ENCODE measurements at places on chromosomes 4 and X. TPM values are rescaled to one million over a fixed set of nuclear protein-coding genes. Genes with fewer than 3 reads are reported as not detected.

- H3K4me3 ChIP-seq, result no peak overlapping the region
- peaks cover 2% of the 10 kb centered on the region for H3K36me3 ChIP-seq
- no peaks in the 10 kb centered on the region for H3K27me3 ChIP-seq
- no peak overlapping the region for H3K27ac ChIP-seq
- no peak for DNase-seq
- H3K4me1 ChIP-seq, result peaks cover 10% of the 10 kb centered on the region
Observed at GRCh38 chrX:118493016-118493415, 2.6 kb upstream of the DOCK11 start.

DNA sequence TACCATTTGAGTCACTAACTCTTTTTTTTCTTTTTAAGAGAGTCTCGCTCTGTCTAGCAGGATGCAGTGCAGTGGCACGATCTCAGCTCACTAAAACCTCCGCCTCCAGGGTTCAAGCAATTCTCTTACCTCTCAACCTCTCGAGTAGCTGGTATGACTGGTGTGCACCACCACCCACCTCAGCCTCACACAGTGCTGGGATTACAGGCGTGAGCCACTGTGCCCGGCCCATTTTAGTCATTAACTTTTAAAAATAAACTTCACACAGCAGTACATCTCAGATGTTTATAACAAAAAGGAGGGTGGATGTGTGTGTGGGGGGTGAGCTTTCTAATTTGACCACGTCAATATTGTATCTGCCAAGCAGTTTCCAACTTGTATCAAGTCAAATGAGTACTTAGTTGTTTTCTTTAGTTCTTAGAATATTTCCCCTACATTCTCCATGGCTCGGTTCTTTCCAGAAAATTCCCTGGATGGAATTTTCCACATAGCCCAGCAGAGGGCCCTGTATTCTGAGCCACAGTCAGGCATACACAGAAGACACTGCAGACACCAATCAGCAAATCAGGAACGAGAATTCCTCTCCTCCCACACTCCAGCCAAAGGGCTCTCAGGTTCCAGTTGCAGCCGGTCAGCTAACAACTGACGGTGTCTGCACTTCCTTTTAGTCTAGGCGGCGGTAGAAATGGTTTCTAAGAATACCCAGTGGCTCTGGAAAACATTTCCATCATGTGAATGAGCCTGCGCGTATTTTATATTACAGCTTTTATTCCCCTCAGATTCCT is 20.1 kb upstream of the ARAF start:
- no peaks in the 10 kb centered on the region for H3K4me1 ChIP-seq
- H3K27ac ChIP-seq, result no peak overlapping the region
- H3K27me3 ChIP-seq, result no peaks in the 10 kb centered on the region
- H3K4me3 ChIP-seq, result no peak overlapping the region
- no peak for DNase-seq
- H3K36me3 ChIP-seq, result no peaks in the 10 kb centered on the region

GRCh38 chrX:20432048-20432447 is 165.3 kb upstream of the RPS6KA3 start:
- no peak overlapping the region for H3K4me3 ChIP-seq
- peak overlapping the region; percentile 81 for H3K27ac ChIP-seq
- H3K36me3 ChIP-seq, result no peaks in the 10 kb centered on the region
- no peaks in the 10 kb centered on the region for H3K27me3 ChIP-seq

- H3K4me1 ChIP-seq, result no peaks in the 10 kb centered on the region
- no peak for DNase-seq
- H3K4me3 ChIP-seq, result no peak overlapping the region
- no peak overlapping the region for H3K27ac ChIP-seq
- H3K36me3 ChIP-seq, result no peaks in the 10 kb centered on the region
Observed at GRCh38 chrX:133045986-133046385, 50.9 kb downstream of the USP26 start.

DNA sequence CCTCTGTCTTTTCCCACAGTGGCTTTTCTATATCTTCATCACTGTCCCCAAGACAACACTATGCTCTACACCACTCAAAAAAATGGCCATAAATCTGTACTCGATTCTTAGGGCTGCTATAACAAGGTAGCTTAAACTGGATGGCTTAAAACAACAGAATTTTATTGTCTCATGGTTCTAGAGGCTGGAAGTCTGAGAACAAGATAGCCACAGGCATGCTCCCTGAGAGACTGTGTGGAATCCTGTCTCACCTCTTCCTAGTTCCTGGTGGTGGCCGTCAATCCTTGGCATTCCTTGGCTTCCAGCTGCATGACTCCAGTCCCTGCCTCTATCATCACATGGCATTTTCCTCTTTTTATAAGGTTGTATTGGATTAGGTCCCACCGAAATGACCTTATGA is 70.7 kb upstream of the DCLK2 start:
- DNase-seq, result peak; percentile 18
- no peaks in the 10 kb centered on the region for H3K4me1 ChIP-seq
- no peak overlapping the region for H3K4me3 ChIP-seq

DNA sequence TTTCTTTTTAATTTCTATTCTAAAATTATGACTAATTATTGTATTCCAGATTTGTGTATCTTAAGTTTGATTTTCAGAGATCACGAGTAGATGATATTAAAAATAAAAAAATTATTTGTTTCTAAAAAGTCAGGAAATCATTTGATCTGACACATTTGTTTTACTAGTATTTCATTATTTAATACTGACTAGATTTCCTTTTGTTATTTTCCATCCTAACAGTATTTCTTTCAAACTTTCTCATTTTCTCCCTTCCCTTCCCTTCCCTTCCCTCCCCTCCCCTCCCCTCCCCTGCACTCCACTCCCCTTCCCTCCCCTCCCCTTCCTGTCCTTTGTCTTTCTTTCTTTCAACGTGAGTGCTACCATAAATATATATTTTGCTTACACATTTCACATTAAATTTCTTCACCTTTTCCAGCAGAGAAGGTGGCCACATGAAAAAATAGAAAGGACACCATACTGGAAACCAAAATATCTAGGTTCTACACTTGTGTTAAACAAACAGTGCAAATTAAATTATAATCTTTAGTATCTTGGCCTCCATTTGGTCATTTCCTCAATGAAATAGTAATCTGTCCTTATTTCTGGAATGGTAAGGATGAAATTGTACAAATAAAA is 1412.7 kb upstream of the IGFBP7 start:
- no peaks in the 10 kb centered on the region for H3K36me3 ChIP-seq
- H3K27me3 ChIP-seq, result no peaks in the 10 kb centered on the region
- no peak for DNase-seq
- H3K4me1 ChIP-seq, result no peaks in the 10 kb centered on the region

GRCh38 chr4:150280081-150280895 is 202.0 kb downstream of the DCLK2 start:
- H3K27me3 ChIP-seq, result no peaks in the 10 kb centered on the region
- peaks cover 29% of the 10 kb centered on the region for H3K36me3 ChIP-seq
- no peak for DNase-seq
- H3K27ac ChIP-seq, result no peak overlapping the region
- peaks cover 5% of the 10 kb centered on the region for H3K4me1 ChIP-seq

DNA sequence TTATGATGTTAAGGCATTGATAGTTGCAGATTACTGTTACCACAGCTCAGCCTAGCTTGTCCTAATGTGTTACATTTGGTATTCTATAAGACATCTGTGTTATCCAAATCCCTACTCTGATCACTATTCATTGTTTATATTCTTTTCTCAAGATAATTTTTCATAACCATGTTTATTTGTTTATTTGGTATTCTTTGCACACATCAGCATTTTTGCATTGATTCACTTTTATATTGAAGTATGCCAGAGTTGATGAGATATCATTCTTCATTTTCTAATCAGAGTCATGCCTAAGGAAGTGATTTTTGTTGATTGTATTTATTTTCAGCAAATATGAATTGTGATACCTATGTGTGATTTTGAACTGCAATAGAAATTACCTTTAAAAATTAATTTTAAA is 61.2 kb upstream of the PDHA2 start:
- no peak for DNase-seq
- no peaks in the 10 kb centered on the region for H3K4me1 ChIP-seq
- H3K27ac ChIP-seq, result no peak overlapping the region
- H3K27me3 ChIP-seq, result no peaks in the 10 kb centered on the region

- no peak for DNase-seq
- no peak overlapping the region for H3K4me3 ChIP-seq
- H3K27ac ChIP-seq, result no peak overlapping the region
Observed at GRCh38 chrX:97070346-97070745, 186.6 kb downstream of the RPA4 start.

DNA sequence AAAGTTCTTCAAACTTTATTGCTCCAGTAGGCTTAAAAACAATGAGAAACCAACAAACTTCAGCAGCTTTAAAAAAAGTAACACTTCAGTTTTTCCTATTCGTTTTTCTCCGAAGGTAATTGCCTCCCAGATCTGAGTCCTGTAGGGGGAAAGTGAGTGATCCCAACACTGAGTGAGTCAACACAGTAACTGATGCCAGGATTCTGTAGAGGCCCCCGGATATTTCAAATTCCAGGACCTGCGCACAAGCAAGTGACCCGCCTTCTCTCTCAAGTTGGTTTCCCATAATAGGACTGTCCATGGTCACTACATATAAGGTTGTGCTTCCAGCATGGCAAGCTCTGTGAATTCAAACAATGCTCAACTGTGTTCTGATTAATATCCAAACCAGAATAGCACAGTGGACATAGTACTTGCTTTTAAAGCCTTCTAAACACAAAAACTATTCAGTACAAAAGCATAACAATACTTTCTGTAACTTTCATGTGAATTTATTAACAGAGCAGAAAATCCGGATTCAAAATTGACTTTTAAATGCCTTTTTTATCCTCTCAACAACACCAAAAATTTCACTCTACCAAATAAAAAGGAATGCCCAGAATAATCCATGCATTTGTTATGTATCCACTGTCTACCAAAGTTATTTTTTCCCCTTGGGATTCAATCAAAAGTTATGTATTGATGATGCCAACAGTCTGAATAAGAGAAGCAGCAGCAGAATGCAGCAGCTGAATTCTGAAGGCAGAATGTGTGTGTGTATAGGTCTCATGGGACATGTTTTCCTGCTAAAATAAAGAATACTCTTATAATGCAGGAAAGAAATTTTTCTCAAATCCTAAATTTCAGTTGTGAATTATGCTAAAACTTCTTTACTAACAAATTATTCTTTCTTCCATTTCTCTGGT is at the start of gene DMD:
Gene DMD, minus strand, starts transcription at position 194 of the 905 bp plus-strand sequence. CDS start 237 bp downstream, outside the sequence.
- no peak for DNase-seq
- H3K4me3 ChIP-seq, result no peak within 1 kb of the TSS
- no peaks in the 10 kb centered on the region for H3K4me1 ChIP-seq
- H3K27me3 ChIP-seq, result no peaks in the 10 kb centered on the region

DNA sequence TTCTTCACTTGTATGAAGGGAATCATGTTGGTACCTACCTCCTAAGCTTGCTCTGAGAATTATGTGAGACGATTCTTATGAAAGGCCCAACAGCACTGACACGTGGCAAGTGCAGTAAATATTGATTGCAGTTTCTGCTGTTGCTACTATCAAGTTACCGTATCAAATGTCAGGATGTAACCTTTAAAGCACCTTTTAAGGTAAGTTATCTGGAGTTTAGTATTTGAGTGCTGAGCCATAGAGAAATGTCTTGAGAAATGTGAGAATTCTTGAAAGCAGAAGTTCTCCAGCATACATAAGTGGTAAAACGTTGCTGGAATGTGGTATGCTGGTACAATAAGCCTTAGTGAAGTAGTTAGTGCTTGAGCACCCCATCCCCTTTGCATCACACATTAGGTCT is 90.4 kb downstream of the PHOX2B start:
- H3K36me3 ChIP-seq, result no peaks in the 10 kb centered on the region
- H3K27ac ChIP-seq, result no peak overlapping the region
- H3K27me3 ChIP-seq, result peaks cover 3% of the 10 kb centered on the region
- H3K4me3 ChIP-seq, result no peak overlapping the region
- DNase-seq, result no peak

DNA sequence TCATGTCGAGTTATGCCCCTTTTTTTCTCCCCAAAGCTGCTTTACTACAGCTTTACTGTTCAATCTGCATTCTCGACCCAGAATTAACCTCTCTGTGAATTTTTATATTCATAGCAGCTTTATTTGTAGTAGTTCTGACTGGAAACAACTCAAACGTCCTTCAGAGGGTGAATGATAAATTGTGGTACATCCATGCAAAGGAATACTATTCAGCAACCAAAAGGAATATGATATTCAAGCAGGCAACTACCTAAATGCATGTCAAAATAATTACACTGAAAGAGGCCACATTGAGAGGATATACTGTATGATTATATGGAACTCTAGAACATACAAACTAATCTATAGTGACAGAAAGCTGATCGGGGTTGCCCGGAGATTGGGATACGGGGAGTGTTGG is 20.0 kb upstream of the MECP2 start:
- H3K4me3 ChIP-seq, result no peak overlapping the region
- H3K27me3 ChIP-seq, result peaks cover 3% of the 10 kb centered on the region
- no peaks in the 10 kb centered on the region for H3K36me3 ChIP-seq
- no peak for DNase-seq

BTK gene
- total RNA-seq, result not detected

UCP1 gene
- not detected for total RNA-seq

VSIG4 gene
- total RNA-seq, result not detected

NDP gene
- total RNA-seq, result not detected

SLC2A9 gene
- total RNA-seq, result 1.6 TPM

IL21 gene
- 95.3 TPM for total RNA-seq

PABPC5 gene
- total RNA-seq, result not detected

KIAA1210 gene
- total RNA-seq, result not detected

Data from activated CD4-positive, alpha-beta T cell treated with anti-CD3 and anti-CD28 coated beads, Interleukin-2, amount 10 ng/mL, durations not matched to agents 24 days and 14 days (primary cell).